NCI-H2171 treated with DMSO at 0.1 percent for 48 hours (cell line): ENCODE measurements at places on chromosomes 5 and 9.

- DNase-seq, result no peak
These were observed 806 bp upstream of the RNF224 start for GRCh38 chr9:137226338-137227053.

DNA sequence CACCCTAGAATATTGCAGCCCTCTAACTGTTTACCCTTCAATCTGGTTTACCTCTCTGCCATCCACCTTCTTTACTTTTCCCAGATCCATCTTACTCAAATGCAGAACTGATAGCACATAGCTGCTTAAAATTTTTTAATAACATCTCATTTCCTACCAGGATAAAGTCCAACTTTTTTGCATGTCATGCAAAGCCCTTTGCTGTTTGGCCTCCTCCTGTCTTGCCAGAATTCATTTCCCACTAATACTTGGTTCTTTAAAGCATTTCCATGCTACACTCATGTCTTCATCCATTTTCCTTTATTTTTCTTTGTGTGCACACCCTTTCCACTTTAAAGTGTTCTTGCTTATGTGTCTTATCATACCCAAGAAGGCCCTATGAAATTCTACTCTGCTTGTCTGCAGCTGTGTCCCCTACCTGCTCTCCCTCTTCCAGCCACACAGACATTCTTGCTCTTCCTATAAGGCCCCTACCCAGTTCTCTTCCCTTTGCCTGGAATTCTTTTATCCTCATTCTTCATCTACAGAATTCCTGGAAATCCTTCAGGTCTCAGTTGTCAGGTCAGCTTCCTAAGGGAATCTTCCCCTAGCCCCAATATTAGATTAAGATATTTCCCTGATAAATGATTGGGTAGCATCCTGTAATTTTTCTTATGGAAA lies 50.3 kb downstream of the TLE4 start:
- no peak for DNase-seq

DNA sequence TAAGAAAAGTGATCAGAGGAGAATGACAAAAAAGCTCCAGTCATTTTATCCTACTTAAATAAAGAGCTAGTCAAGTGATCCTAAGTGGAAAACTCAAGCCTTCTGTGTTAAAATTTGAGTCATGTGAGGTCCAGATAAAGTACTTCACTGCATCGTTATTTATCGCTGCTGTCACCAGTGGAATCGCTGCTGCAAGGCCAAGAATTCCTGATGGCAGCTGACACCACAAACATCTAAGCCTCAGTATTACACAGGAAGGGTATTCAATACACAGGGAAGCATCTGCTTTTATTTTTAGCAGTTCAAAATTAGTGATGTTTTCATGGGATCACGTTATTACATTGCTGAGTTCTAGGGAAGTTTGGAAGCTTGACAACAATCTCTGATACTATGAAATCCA lies 190.3 kb downstream of the GOLPH3 start:
- no peak for DNase-seq

DNA sequence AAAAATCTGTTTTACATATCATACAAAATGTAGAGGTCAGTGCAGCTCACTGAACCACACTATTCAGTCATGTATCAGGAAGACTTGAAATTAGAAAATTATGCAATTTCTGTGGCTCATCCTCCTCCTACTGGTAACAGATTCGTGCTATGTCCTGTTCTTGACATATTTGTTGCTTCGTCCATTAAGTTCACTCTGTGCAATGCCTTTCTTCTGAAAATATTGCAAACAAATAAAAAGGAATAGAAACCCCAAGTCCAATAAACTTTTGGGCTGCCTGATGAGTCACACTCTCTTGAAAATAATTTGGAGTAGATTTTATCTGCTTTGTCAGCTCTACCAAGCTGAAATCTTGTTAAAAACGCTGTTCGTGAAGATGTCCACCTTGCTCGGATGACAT lies 391.2 kb downstream of the RAB3C start:
- no peak for DNase-seq

DNA sequence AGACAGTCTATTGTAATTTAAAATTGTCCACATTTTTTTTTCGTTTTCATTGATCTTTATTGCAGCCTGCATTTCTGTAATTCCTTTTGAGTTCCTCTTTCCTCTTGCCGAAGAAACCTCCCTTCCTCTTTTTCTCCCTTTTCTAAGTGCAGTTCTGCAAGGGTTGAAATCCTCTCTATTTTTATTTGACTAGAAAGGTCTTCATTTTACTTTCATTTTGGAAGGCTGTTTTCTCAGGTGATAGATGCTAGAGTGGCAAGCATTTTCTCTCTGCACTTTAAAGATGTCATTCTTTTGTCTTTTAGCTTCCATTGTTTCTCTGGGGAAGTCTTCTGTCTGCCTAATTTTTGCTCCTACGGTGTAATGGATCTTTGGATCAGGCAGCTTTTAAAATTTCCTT lies 248.5 kb downstream of the SMARCA2 start:
- DNase-seq, result no peak

- DNase-seq, result no peak
These were observed 31.7 kb upstream of the PRXL2C start for GRCh38 chr9:96686638-96687335.
